Bone marrow (tissue), 2 donors: ENCODE measurements at places on chromosomes 4 and X.

DNA sequence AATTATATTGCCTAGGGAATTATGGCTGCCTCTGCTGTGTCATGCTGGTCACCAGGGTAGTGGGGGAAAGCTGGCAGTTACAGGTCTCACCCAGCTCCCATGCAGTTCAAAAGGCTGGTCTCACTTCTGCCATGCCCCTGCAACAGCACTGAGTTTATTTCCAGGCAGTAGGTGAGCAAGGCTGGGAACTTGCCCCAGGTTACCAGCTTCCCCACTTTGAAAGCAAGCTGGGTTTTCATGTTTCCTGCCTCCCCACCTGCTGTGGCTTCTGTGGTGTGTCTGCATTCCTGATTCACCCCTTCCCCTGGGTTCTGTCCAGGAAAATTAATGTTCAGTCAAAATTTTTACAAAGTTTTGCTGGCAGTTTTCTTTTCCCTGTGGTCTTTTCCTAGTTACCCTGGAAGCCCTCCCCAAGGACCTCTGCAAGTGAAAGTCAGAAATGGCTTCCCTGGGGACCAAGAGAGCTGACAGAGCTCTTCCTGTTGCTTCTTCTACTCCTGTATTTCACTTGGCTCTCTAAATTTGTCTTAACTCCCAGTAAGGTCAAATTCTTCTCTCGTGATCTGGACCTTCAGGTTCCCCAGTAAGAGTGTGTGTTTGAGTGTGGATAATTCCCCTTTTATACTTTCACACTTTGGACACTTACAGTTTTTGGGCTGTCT lies 58.5 kb upstream of the AGTR2 start:
- DNase-seq = no peak

DNA sequence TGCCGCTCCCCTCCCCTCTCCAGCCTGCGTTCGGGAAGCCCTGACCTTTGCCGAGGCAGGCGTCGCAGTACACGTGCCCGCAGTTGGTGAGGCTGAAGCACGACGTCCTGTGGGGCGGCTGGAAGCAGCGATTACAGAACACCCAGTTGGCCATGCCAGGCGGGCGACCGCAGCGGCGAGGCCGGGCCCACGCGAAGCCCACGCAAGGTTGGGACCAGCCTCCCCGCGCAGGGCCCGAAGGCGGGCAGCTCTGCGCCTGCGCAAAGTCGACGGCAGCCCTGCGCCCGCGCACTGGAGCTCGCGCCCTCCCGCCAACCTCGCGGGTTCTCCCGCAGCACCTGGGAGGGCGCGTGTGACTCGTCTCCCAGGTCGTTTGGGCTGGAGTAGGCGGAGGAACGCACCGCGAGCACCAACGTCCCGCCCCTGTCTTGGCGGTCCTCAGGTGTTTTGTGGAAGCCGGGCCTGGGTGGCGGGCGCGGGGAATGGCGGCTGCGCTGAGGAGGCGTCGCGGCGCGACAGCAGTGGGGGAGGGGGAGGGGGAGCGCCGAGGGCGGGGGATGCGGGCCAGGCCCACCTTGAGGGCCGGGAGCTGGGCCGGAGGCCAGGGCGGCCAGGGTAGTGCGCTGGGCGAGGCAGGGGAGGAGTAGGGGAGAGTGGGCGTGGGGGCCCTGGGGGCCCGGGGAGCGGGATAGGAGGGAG lies at the start of gene RNF212:
Gene RNF212, minus strand, starts transcription at position 254 of the 699 bp plus-strand sequence. Its CDS starts 100 bp downstream, at position 154.
- no peak for DNase-seq

- no peak for DNase-seq
These were observed 4.6 kb upstream of the HAUS3 start for GRCh38 chr4:2246384-2247127.

GRCh38 chrX:118239178-118239870 lies 106.6 kb upstream of the WDR44 start:
- DNase-seq = no peak

DNA sequence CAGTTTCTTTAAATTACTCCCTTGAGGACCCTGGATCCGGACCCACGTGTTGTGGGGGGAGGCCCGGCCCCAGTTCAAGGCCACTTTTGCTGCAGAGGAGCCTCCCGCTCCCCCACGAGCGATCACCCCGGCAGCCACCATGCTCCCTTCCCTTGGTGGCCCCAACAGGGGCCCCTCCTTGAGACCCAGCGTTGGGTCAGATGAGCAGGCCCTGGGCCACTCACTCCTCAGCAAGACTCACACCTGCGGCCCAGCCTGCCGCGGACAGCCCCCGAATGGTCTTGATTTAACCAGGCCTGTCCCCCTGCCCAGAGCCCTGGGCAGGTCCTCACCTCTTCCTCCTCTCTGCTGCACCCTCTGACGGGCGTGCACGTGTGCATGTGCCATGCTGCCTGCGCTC lies 4.3 kb downstream of the CPLX1 start:
- DNase-seq = no peak

- no peak for DNase-seq
These were observed 171.7 kb upstream of the SLC4A4 start for GRCh38 chr4:71167083-71167482.

DNA sequence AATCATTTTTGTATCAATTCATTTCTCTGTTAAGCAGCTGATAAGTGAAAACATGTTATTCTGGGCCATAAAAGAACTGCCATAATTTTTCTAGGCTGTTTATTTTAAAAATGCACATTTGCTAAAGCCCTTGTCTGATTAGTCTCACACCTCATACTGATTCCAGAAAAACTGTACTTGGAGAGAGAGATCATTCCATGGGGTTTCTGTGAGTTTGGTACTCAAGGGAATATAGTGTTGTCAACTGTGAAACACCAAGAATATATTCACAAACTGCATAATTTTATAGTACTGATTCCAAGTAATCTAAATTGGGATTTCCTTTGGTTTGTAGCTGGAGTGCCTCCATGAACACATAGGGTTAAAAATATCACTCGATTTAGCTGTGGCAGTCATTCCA lies 547.6 kb downstream of the RPA4 start:
- no peak for DNase-seq

- DNase-seq = no peak
These were observed 119.3 kb downstream of the CRLF2 start for GRCh38 chrX:1093121-1093520.

DNA sequence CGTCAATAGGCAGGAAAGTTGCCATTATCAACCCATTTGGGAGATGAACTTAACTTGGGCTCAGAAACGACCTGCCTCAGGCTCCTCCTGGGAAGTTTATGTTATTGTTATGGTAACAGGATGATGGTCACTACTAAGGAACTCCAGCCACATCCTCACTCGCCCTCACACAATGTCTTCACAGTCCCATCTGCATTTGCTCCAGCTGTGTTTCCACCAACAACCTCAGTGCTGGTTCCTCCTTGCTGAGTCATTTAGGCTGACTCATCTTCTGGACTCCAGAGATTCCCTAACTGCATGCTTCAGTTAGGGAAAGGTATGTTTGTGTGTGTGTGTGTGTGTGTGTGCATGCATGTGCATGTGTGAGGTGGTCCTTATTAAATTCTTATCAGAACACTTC lies 293.4 kb upstream of the BOD1L1 start:
- no peak for DNase-seq

GRCh38 chrX:134004084-134004483 lies 18.7 kb upstream of the GPC3 start:
- no peak for DNase-seq

DNA sequence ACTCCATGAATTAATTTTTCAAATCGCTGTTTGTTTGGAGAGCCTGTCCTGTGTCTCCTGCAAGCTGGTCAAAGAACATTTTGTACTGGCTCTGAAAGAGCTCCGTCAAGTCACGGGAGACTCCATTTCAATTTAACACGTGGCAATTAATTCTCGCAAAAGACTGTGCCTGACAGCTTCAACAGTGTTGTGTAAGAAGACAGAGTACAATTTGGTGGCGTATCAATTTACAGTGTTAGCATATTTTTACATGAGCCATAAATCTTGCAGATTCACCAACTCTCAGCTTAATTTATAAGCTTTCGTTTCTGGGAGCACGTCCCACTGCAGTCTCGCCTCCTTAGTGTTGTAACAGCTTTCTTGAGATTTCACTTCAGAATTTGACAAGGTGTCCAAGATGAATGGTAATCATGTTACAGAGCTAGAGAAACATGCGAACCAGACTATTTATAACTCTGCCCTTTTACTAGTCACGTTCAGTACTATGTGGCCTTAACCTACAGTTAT lies 70.8 kb downstream of the RWDD4 start:
- DNase-seq = no peak

- DNase-seq = no peak
These were observed 146.3 kb downstream of the ZNF674 start for GRCh38 chrX:46398874-46399273.

DNA sequence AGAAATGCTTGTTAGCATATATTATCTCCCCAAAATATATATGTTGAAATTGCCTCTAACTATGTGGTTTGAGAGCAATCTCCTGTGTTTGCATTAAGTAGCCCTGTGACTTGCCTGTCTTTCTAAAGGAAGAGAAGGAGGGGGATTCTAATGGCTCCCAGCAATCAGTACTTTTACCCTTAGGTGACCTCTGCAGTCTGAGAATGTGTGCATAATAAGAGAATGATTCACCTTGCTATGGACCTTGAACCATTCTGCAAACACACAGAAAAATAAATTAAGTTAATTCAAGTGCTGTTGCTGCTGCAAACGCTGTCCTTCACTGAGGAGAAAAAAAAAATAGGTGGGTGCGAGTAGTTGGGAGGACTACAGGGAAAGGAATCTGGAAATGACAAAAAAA lies 322.2 kb downstream of the IQCM start:
- DNase-seq = no peak

- DNase-seq = no peak
These were observed 73.3 kb downstream of the OR13H1 start for GRCh38 chrX:131617182-131617581.
